ENCODE measurements at places on chromosomes 1 and 21.

DNA sequence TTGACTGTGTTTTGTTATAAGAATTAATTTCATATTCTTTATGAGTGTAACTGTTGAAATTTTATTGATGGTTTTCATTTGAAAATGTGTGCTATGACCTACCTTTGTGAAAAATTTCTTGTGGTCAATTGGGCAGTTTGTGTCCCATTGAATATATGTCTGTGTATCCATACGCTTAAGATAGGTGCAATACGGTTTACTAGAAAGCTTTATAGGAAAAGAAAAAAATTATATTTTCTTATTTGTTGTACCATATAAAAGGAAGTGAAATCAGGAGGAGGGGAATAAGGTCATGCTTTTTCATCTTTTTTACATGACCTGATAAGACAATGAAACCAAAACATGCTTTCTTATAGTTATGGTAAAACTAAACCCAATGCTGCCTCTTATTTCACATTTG, 807.7 kb downstream of the USP25 start:
- no peak for DNase-seq

GRCh38 chr1:26305667-26306289, 658 bp downstream of the UBXN11 start:
- no peak for DNase-seq

- DNase-seq = no peak
Observed at GRCh38 chr1:47679301-47679791, 241.5 kb downstream of the FOXD2 start.

GRCh38 chr1:57468641-57469523, 45.0 kb upstream of the DAB1 start:
- no peak for DNase-seq

GRCh38 chr1:15662477-15662876, 21.6 kb upstream of the PLEKHM2 start:
- DNase-seq = no peak

DNA sequence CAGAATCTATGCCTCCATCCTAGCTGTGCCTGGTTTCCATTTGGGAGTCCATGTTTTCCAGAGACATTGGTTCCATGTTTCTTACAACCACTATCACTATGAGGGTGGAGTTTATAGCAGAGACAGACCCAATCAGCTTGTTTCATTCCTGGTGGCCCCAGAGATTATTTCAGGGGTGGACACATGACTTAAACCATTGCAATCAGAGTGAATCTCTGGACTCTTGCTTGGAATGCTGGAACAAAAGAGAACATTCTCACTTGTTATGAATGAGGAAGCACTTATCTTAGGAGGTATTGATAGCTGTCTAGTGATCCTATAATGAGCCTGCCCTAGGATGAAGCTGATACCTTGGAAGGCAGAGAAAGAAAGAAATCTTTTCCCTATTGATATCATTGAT, 250.3 kb downstream of the ATG4C start:
- no peak for DNase-seq

DNA sequence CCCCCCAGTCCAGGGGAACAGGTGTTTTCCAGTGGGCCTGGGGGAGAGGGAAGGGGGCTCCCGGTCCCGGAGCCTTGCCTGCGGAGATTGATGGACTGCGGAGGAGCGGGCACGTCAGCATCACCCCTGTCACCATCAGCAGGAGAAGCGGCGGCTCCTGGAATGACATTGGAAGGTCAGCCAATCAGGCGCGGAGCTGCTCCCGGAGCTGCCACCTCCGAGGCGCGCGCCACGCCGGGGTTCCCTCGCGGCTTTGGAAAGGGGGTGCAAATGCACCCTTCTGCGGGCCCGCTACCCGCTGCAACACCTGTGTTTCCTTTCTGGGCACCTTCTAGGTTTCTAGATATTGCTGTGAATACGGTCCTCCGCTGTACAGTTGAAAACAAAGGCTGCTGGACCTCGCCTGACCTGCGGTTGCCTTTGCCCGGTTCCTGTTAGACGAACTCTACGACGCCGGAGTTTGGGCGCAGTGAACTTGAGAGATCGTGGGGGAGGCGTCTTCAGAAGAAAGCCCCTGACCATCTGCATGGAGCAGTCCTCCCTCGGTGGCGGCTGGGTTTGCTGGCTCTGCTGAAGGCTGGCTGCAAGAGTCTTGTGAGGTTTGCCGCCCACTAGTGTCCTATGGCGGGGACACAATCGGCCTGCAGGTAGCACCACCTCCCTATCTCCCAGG, 5.3 kb downstream of the DSCAM start:
- no peak for DNase-seq

DNA sequence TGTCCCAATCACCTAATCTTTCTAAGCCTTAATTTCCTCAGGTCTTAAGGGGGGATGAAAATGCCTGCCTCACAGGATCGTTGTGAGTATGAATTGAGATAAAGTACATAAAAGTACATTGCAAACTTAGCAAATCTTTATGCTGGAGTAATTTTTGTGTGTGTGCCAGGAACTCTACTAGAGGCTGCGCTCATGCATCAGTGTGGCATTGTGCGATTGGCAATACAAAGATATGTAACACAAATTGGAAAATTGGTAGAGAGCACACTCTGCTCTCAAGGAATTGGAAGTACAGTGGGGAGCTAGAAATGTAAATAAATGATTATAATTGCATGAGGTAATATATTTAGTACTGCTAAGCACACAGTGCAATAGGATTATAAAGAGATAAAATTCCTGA, 398.3 kb downstream of the DUSP10 start:
- DNase-seq = no peak

Data from activated T-helper 1 cell treated with Interleukin-2 at 50 U/mL for 16 hours (primary cell).